GM18507 (cell line): ENCODE measurements at places on chromosomes 12 and 14.

DNA sequence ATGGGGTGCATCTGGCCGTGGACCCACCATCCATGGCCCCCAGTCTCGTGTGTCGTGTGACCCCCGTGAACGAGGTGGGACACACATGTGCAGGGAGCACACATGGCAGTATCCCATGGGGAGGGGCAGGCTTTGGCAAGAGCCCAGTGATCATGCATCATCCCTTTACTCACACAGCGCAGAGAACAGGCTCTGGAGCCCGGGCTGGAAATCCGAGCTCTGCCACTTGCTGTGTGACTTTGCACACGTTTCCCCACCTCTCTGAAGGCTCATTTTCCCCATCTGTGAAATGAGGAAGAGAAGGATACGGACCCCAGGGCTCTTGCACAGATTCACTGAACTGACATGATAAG is 119.9 kb downstream of the PHETA1 start:
- DNase-seq = no peak

GRCh38 chr14:101246894-101247841 is 314.1 kb upstream of the DIO3 start:
- no peak for DNase-seq

- no peak for DNase-seq
Measured at GRCh38 chr12:89353823-89354611, 1.7 kb upstream of the DUSP6 start.

- DNase-seq = no peak
Measured at GRCh38 chr14:25837551-25837965, 760.3 kb downstream of the NOVA1 start.

DNA sequence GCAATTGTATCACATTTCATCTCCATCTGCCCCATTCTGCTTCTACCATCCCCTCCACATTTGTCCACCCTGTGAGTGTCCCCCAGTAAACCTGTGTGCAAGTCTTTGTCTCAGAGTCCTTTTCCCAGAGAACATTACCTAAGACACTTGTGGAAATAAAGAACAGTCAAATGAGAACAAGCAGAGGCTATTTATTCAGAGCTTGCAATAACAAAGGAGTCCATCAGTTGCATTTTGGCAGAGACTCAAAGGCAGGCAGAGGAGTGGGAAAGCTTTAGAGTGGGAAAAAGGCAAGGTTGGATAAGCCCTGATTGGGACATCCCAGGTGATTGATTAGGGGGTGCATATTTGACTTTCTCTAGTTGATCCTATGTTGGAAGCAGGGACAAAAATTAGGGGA is 18.2 kb upstream of the PPFIBP1 start:
- DNase-seq = no peak

GRCh38 chr14:88698651-88699050 is 94.1 kb downstream of the EML5 start:
- DNase-seq = no peak

GRCh38 chr14:74531006-74531405 is 37.4 kb downstream of the ISCA2 start:
- no peak for DNase-seq

- peak; percentile 32 for DNase-seq
Measured at GRCh38 chr12:40010899-40011774, 94.7 kb downstream of the SLC2A13 start.

DNA sequence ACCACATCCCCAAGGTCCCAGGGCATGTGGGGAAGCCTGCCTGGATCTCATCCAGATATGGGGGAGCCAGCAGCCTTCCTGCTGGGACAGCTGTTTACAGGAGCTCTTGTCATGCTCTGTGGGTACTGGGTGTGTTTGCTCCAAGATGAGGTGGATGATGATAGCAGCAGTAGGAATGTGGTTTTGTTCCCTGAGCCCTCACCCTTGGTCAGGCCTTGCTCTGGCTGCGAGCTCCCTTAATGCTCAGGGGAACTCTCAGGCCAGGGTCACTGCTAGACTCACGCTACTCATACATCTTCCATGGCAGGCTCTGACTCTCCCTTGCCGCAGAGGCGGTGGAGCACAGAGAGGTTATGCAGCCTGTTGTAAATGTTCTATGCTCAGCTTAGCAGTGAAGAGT is 990.3 kb downstream of the AACS start:
- DNase-seq = no peak

- no peak for DNase-seq
Measured at GRCh38 chr12:48510111-48510510, 15.3 kb upstream of the OR8S1 start.

DNA sequence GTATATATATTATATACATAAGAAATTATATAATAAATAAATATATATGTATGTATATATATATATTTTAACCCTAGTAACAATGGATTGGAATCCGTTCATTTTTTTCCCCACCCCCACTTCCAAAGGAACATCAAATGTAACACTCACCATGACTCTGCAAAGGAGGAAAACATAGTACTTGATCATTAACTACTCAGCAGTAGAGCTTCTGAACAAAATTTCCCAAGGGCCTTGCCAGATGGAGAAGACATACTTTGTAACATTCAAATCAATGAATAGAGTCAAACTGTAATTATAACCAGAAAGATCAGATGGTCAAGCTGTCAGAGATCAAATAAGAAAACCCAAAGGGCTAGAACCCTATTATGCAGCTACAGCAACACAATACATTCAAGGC is 126.0 kb upstream of the CNTN1 start:
- no peak for DNase-seq

- no peak for DNase-seq
Measured at GRCh38 chr12:112308652-112309051, 73.6 kb downstream of the HECTD4 start.

GRCh38 chr14:96083667-96084320 is 44.6 kb downstream of the C14orf132 start:
- no peak for DNase-seq

- peak; percentile 54 for DNase-seq
Measured at GRCh38 chr14:76904740-76905569, 78.7 kb downstream of the LRRC74A start.

- no peak for DNase-seq
Measured at GRCh38 chr14:76514213-76514998, 138.5 kb downstream of the ESRRB start.

DNA sequence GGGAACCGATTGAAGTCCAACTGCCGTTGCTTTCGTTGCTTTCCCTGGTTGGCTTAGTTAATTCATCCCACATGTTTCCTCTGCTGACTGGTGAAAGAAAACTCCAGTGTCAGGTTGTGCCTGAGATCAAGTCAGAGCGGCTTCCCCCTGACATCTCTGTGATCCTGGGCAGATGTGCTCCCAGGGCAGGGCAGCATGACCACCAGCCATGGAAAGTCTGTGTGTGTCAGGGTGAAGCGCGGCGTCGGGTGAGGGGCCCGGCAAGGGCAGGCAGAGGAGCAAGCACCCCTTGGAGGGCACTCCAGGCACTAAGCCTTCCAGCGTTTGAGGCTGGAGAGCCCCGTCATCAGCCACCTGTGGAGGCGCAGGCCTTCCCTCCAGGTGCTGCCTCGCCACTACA is 54.5 kb upstream of the IGF1 start:
- no peak for DNase-seq

GRCh38 chr12:44059476-44059875 is 223.6 kb downstream of the TMEM117 start:
- no peak for DNase-seq

DNA sequence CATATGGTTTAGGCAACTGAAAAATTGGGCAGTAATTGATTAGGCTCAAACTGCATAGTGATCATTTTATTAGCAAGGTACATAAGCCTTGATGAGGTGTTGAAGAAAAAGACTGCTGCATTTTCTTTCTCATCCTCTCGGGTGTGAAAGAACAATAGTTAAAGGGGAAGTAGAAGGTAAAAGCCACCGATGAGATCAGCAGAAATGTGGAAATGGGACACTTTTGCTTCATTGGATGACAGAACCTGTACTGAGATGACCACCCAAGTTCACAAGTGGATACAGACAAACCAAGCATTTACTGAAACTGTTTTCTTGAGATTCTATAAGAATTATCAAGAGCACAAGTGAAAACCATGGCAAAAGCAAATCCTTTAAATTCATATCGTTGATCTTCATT is 184.0 kb downstream of the TMX1 start:
- no peak for DNase-seq

- DNase-seq = no peak
Measured at GRCh38 chr14:64053694-64054669, 201.2 kb downstream of the SYNE2 start.

DNA sequence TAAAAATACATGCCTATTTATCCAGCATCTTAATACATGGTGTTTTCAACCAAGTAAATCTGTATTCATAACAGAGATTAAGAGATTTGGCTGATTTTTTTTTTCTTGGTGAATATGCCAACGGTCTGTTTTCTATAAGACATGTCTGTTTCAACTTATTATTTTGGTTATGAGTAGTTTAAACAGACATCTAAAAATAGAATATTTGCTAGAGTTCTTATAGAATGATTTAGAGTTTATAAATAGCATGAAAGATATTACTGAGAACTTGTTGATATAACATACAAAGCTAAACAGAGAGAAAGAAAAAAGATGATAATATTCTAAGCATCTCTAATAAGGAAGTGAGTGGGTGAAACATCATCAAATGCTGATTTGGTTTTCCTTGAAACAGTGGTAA is 199.9 kb downstream of the CCDC91 start:
- no peak for DNase-seq

DNA sequence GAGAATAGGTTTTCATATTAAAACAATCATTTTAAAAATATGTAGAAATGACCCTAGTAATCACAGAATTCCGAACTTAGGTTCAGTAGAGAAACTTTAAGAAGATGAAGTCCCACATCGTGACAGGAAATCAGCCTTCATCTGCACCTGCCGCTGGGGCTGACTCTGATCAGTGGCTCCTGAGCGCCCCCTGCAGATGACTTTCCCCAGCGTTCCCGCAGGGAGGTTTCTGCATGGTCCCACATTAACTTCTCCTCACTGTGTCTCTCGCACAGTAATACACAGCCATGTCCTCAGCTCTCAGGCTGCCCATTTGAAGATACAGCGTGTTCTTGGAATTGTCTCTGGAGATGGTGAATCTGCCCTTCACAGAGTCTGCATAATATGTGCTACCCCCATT is 1131.1 kb downstream of the TMEM121 start:
- DNase-seq = no peak

- DNase-seq = no peak
Measured at GRCh38 chr12:119071176-119071575, 89.8 kb downstream of the SRRM4 start.

- no peak for DNase-seq
Measured at GRCh38 chr12:16324772-16325171, 22.7 kb upstream of the MGST1 start.

DNA sequence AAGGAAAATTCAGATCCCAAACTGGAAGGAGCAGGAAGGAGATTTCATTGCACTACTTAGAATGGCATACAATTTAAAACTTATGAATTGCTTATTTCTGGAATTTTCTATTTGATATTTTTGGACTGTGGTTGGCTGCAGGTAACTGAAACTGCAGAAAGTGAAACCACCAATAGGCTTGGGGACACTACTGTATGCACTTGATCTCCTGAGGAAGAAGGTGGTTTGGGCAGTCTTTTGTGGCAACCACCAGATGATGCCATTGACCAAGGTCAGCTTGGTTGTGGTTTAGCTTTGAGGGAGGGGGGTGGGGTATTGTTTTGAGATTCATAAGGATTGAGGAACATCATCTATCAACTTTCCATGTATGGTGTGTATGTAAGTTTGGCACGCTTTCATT is 209.5 kb upstream of the STXBP6 start:
- no peak for DNase-seq

DNA sequence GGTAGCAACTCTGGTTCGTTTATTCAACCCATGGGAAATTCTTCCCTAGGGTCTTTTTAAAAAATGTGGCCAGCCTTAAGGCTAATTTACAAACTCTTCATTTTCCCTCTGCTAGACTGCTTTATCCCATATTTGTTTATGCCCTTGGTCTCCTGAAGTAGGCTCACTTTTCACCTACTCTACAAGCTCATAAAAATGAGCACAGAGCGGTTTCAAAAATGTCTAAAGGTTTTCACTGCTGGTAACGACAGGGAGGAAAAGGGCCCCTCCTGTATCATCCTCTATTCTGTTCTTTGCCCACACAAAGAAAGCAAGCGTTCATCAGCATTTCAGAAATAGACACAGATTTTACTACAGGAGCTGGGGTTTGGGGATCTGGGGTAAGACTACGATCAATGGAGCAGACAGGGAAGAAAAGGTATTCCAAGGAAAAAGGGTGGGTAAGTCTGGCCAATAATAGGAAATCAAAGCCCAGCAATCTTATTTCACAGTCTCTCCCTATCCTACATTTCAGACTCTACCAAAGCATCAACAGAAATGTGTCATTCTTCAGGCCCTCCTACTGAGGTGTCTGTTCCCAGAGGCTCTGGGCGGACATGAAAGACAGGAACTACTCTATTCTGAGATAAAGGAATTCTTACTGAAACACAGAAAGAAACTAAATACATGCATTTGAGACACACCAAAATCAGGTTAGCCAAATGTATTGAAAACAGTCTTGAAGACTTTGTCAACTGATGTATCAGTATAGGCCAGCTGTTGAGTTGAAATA is 86.4 kb downstream of the SPPL3 start:
- no peak for DNase-seq

- DNase-seq = no peak
Measured at GRCh38 chr12:96472384-96472783, 17.0 kb upstream of the CFAP54 start.

DNA sequence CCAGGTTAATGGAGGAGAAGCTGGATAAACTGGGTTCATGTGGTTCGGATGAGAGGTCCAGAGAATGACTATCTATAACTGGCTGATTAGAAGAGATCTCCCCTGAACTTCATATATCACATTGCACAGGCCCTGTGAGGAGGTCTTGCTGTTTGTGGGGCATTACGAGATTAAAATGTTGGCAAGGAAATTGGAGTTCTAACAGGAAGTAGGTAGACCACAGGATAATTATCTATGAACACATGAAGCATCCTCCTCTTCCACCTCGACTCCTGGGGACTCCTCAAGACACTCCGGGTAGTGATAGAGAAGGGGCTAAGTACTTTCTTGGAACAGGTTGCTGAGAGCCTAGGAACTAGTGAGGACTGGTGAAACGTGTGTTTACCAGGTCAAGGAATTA is 418.8 kb downstream of the KCNH5 start:
- no peak for DNase-seq

DNA sequence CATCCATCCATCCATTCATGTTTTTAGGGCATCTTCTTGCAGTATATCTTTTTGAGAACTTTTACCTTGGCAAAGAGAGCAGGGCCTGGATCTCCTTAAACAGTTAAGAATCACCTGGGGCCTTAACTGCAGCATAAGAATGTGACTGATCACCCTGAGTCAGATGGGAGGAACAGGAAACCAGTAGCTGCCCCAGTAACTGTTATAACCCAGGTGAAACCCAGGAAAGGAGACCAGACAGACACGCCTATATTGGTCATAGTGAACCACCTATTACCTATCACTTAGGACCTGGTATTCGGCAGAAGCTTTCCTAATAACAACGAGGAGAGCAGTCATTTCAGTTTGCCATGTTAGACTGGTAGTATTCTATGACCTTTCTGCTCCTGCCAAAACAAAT is 43.4 kb upstream of the NR2C1 start:
- no peak for DNase-seq

- DNase-seq = no peak
Measured at GRCh38 chr12:101127521-101128219, 82.4 kb downstream of the SLC5A8 start.

- no peak for DNase-seq
Measured at GRCh38 chr14:32366256-32366879, 37.3 kb downstream of the AKAP6 start.
